ENCODE measurements at places on chromosomes 4 and X.

DNA sequence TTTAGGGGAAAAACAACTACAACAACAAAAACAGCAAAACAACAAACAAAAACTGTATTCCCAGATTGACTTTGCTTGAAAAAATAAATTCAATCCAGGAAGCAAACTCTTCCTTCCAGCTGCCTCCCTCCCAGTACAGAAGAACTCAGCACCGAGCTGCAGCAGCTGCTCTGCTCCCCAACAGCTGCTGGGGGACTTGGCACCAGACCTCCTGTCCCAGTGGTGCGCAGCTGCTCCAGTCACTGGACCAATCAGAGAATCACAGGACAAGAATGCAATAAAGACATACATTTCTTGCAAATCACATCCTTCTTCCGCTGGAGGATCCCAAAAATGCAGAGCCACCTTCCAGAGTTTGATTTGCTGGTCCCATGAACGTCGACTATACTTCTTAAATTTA lies 11.8 kb upstream of the FAM53A start:
- no peak for DNase-seq

GRCh38 chr4:107857741-107858140 lies 33.0 kb downstream of the SGMS2 start:
- no peak for DNase-seq

- no peak for DNase-seq
Observed at GRCh38 chr4:147332091-147332490, 148.8 kb upstream of the EDNRA start.

- no peak for DNase-seq
Observed at GRCh38 chr4:6272863-6273660, 3.4 kb downstream of the WFS1 start.

GRCh38 chrX:70226048-70226447 lies 8.4 kb upstream of the AWAT1 start:
- no peak for DNase-seq

GRCh38 chr4:165293061-165293460 lies 34.4 kb upstream of the MSMO1 start:
- no peak for DNase-seq

GRCh38 chr4:1047106-1047975 lies 35.9 kb downstream of the FGFRL1 start:
- DNase-seq = no peak

DNA sequence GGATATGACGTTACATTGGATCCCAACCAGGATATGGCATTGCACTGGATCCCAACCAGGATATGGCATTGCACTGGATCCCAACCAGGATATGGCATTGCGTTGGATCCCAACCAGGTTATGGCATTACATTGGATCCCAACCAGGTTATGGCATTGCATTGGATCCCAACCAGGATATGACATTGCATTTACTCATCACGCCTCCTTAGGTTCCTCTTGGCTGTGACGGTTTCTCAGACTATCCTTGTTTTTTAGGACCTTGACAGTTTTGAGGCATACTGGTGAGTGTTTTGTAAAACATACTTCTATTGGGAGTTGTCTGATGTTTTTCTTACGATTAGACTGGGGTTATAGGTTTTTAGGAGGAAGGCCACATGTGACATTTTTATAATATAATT lies 5.4 kb upstream of the ACSL1 start:
- no peak for DNase-seq

DNA sequence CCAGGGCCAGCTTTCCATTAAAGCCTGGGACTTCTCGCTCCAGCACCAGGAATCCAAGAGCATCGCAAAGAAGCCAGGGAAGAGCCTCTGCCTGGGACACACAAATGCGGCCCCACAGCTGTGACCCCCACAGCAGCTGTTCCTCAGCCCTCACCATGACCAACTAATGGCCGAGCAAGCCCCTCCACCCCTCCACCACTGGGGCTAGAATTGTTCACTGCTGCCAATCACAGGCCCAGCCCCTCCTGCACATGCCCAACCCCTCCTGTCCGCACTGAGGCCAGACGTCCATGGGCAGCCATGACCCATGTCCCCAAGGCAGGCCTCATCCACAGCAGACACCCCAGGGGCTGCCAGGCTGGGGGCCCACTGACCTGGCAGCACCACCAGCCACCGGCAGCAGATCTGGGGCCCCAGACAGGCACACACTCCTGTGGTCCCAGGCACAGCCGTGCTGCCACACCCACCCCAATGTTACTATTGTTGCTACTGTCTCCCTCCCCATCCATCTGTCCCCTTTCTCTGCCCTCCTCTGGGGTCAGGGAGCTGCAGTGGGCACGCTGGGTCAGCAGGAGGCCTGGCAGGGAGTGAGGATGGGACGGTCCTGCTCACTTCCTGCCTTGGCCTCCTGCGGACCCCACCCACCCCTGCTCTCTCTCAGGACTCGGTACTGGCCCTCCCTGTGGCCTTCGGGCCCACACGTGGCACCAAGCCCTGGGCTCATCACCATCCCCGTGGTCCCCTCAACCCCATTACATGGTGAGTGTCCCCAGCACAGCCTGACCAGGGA lies 56.0 kb downstream of the ZFYVE28 start:
- DNase-seq = no peak

- DNase-seq = no peak
Observed at GRCh38 chrX:148470324-148470723, 30.1 kb upstream of the AFF2 start.

DNA sequence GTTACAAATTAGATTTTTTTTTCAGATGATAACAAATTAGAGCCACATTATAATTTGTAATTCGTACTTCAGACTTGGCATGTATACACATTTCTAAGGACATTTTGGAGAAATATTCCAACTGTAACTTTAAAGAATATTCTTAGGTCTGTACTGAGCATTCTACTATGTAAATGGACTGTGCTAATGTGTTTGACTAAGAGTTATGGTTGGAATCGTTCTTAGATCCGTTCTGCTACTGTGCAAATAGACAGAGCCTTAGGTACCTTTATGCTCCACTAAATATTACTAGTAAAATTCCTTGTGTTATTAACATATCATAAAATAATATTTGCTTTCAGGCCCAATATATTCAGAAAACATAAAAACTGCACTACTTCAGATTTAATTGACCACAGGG lies 1180.0 kb upstream of the TENM3 start:
- no peak for DNase-seq

GRCh38 chrX:125492439-125492838 lies 172.8 kb downstream of the TEX13C start:
- no peak for DNase-seq

GRCh38 chrX:22534643-22535042 lies 261.9 kb downstream of the CBLL2 start:
- no peak for DNase-seq

DNA sequence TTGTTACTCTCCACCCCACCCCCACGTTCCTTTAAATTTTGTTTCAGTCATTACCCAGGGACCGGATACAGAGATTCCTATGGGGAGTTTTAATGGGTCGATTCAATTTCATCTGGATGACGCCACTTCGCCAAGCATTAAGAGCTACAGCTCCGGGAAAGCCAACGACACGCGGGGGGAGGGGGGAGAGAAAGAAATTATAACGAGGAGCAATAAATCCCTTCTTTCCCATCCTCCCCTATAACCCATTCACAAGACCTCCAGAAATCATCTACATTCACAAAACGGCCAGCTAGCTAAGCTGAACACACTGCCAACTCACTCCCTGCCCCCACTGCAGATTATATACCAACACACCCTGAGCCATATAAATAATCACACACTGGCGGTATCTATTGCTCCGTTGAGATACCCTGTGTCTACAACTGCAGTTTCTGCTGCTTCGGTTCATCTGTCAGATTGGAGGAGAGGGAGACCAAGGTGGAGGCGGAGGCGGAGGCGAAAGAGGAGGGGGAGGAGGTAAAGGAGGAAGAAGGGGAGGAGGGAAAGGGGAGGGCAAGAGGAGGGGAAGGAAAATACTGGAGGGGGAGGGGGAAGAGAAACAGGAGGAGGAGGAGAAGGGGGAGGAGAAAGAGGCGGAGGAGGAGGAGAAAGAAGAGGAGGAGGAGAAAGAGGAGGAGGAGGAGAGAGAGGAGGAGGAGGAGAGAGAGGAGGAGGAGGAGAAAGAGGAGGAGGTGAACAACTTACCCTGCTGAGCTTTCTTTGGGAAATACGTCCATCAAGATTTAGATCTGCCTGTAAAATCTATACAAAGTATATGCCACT lies 113.9 kb upstream of the VAMP7 start:
- DNase-seq = peak; percentile 59

DNA sequence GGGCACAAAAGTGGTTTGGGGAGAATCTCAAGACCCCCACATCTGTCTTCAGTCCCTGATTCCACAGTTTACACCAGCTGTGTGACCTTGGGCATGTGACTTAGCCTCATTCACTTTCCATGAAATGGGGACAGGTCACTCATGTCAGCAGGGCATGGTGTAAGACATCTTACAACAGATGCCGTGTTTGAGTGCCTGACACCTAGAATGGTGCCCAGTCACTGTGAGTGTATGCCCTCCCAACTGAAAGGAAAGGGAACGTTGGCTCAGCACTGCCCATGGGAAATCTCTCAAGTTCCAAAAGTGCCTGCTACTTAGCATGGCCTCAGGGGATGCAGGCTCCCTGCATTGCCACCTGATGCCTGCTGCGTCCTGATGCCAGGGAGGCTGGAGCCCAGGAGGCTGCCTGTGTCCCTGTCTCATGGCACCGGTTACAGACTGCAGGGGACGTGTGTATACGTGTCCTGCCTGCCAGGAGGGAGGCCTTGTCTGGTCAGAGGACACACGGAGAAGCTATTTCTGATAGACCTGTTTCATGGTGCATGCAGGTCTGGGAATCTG lies 32.2 kb downstream of the RNF4 start:
- no peak for DNase-seq

- no peak for DNase-seq
Observed at GRCh38 chr4:122833999-122834398, 7.4 kb downstream of the FGF2 start.

DNA sequence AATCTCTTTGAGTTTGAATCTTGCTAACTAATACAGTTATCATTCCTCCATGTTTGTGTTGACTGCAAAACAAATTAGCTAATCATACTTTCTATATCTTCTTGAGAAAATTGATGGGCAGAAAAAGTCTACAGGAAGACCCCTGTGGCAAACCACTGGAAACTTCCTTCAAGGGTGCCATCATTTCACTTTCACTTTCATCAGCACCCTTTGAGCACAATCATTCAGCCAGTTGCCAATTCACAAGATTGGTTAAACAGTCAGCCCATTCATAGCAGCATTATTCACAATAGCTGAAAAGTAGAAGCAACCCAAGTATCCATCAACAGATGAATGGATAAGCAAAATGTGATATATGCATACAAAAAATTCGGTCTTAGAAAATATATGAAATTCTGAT lies 101.5 kb downstream of the CCDC160 start:
- DNase-seq = peak; percentile 11

GRCh38 chr4:71167083-71167482 lies 171.7 kb upstream of the SLC4A4 start:
- no peak for DNase-seq

GRCh38 chr4:41725254-41725653 lies 23.3 kb downstream of the PHOX2B start:
- no peak for DNase-seq

GRCh38 chr4:168514249-168514852 lies 17.5 kb downstream of the PALLD start:
- peak; percentile 47 for DNase-seq

DNA sequence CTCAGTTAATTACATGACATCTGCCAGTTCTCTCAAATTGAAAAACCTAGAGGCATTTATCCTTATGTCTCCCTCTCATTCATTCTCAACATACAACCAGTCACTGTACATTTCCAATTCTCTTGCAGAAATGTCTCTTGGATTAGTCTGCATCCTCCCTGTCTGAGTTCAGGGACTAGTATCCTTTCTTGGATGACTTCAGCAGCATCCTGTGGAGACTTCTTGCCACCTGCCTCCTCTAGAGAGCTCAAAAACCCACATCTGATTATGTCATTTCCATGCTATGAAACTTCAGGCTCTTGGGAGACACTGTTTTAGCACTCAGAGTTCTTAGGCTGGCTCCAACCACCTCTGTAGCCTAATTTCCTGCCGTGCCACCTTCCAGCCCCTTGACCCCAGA lies 515.1 kb upstream of the DIPK2B start:
- no peak for DNase-seq

GRCh38 chr4:90766837-90767236 lies 639.6 kb downstream of the CCSER1 start:
- no peak for DNase-seq

GRCh38 chr4:7632971-7633370 lies 198.2 kb upstream of the PSAPL1 start:
- no peak for DNase-seq

- no peak for DNase-seq
Observed at GRCh38 chrX:69179380-69179911, 14.2 kb upstream of the PJA1 start.

DNA sequence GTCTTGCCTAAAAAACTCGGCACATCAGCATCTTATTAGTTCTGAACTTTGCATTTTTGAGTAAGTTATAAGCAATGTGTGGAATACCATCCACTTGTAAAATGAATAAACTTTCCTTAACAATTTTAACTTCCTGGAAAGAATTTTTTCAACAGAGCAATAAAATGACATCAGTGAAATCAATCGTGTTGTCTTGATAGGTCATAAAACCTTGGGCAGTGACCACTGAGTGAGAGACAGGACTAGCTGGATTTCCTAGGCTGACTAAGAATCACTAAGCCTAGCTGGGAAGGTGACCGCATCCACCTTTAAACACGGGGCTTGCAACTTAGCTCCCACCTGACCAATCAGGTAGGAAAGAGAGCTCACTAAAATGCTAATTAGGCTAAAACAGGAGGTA lies 403.0 kb upstream of the CNKSR2 start:
- no peak for DNase-seq

GRCh38 chrX:49976682-49977197 lies 54.3 kb downstream of the CLCN5 start:
- no peak for DNase-seq

GRCh38 chrX:17792826-17793225 lies 55.5 kb downstream of the SCML1 start:
- DNase-seq = no peak

DNA sequence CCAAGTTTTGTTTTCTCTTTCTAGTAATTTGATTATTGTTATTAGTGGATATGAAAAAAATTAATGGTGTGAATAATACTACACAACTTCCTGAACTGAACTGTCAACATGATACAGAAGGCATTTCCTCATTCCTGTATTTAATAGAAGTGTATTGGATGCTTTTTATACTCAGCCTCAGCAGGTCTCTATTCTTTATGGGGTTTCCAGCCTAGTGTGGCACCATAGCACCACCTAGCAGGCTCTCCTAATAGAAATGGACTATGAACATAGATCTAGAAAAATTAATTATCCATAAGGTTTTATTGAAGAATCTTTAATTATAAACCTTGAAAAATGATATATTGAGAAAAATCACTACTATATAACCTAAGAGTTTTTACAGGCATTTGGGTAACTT lies 52.4 kb downstream of the GLRB start:
- no peak for DNase-seq

DNA sequence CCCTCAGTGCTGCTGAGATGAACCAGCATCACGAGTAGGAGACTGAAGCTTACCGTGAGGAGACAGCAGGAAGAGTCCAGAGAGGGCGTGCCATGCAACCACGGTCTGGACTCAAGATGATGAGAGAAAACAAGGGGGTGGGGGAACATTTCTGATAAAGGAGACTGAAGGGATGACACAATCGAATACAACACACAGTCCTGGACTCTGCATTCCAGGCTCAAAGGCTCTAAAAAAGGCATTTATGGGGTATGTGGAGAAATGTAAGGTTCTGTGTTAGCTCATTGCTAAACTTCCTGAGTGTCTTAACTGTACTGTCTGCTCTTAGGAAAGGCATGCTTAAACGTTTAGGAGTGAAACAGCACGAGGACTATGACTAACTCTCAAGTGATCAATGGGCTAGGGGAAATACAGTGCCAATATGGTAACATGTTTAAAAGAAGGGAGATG lies 20.6 kb upstream of the IRAK1 start:
- DNase-seq = peak; percentile 27
